ENCODE measurements at places on chromosomes 1 and 21. TPM values are rescaled to one million over a fixed set of nuclear protein-coding genes. Genes with fewer than 3 reads are reported as not detected.

Gene SLC6A9
- total RNA-seq: 45.2 TPM

Gene SYT6
- total RNA-seq: 0.39 TPM

Gene CFAP45
- 3.2 TPM for total RNA-seq

Gene SRRM1
- 124 TPM for total RNA-seq

GRCh38 chr1:201053155-201053860, 29.8 kb upstream of the KIF21B start:
- no peak for DNase-seq
